Fibroblast of the aortic adventitia (primary cell): ENCODE measurements at places on chromosomes 7 and 10. TPM values are rescaled to one million over a fixed set of nuclear protein-coding genes. Genes with fewer than 3 reads are reported as not detected.

SEMA3C gene
- 208 and 319 TPM in 2 replicates for total RNA-seq

ANXA8 gene
- total RNA-seq, result 0.18 and 1.5 TPM in 2 replicates

MAD1L1 gene
- 22.9 and 133 TPM in 2 replicates for total RNA-seq

TUBB8 gene
- not detected in 2 replicates for total RNA-seq

GCK gene
- total RNA-seq, result 0.36 TPM in 1 of 2 replicates, not detected in the other

LRRC61 gene
- total RNA-seq, result 0.09 and 2.2 TPM in 2 replicates

AKR1C8 gene
- total RNA-seq, result not detected in 2 replicates

GNG11 gene
- 37.0 and 56.9 TPM in 2 replicates for total RNA-seq

MSS51 gene
- total RNA-seq, result 2.5 and 3.8 TPM in 2 replicates

C10orf67 gene
- total RNA-seq, result 0.09 TPM in 1 of 2 replicates, not detected in the other

GRK5 gene
- 7.0 and 20.5 TPM in 2 replicates for total RNA-seq

GRID1 gene
- not detected in 2 replicates for total RNA-seq

SPDYE6 gene
- total RNA-seq, result not detected in 2 replicates

KCP gene
- total RNA-seq, result 0.09 and 1.6 TPM in 2 replicates

CYP3A7 gene
- total RNA-seq, result 0.74 TPM in 1 of 2 replicates, not detected in the other

NRCAM gene
- 2.3 and 5.4 TPM in 2 replicates for total RNA-seq

LRRD1 gene
- 0.09 and 0.41 TPM in 2 replicates for total RNA-seq

GDF2 gene
- not detected in 2 replicates for total RNA-seq

CNPY1 gene
- total RNA-seq, result not detected in 2 replicates

JAZF1 gene
- 1.5 and 8.3 TPM in 2 replicates for total RNA-seq

ARMH3 gene
- total RNA-seq, result 13.6 and 25.3 TPM in 2 replicates

LRRC18 gene
- total RNA-seq, result not detected in 2 replicates

CDC14C gene
- total RNA-seq, result not detected in 2 replicates

DRGX gene
- not detected in 2 replicates for total RNA-seq

TLL2 gene
- under 0.01 TPM in 2 replicates for total RNA-seq

HYAL4 gene
- total RNA-seq, result not detected in 2 replicates

ZNF365 gene
- 0.41 and 7.2 TPM in 2 replicates for total RNA-seq

NPM3 gene
- 54.4 and 70.9 TPM in 2 replicates for total RNA-seq

GATA3 gene
- total RNA-seq, result not detected in 2 replicates

SAP25 gene
- not detected in 2 replicates for total RNA-seq

ANKRD30A gene
- total RNA-seq, result not detected in 2 replicates

DGKI gene
- 2.0 and 4.7 TPM in 2 replicates for total RNA-seq

RBM20 gene
- total RNA-seq, result 0.08 and 0.09 TPM in 2 replicates

ECHDC3 gene
- total RNA-seq, result 0.98 and 1.2 TPM in 2 replicates

ASB10 gene
- total RNA-seq, result not detected in 2 replicates

TSPAN14 gene
- 21.3 and 107 TPM in 2 replicates for total RNA-seq

NFE2L3 gene
- 0.18 and 1.2 TPM in 2 replicates for total RNA-seq

CDH23 gene
- 0.25 and 0.27 TPM in 2 replicates for total RNA-seq

SPDYE1 gene
- not detected in 2 replicates for total RNA-seq

NME8 gene
- not detected in 2 replicates for total RNA-seq

MEST gene
- 63.0 and 236 TPM in 2 replicates for total RNA-seq

IRF5 gene
- total RNA-seq, result not detected in 2 replicates

OPALIN gene
- total RNA-seq, result not detected in 2 replicates

HTR7 gene
- total RNA-seq, result 0.25 and 4.6 TPM in 2 replicates

IL2RA gene
- not detected in 2 replicates for total RNA-seq

ZFYVE27 gene
- 14.1 and 20.4 TPM in 2 replicates for total RNA-seq

SLIT1 gene
- 0.09 TPM in 1 of 2 replicates, not detected in the other for total RNA-seq

MEOX2 gene
- total RNA-seq, result 2.6 and 13.0 TPM in 2 replicates

OR9A2 gene
- total RNA-seq, result not detected in 2 replicates

SGCE gene
- 77.4 and 100 TPM in 2 replicates for total RNA-seq

MSMB gene
- total RNA-seq, result not detected in 2 replicates

MRC1 gene
- 0.08 and 0.09 TPM in 2 replicates for total RNA-seq

ARL5B gene
- total RNA-seq, result 11.6 and 18.0 TPM in 2 replicates

SFMBT2 gene
- 0.25 and 2.0 TPM in 2 replicates for total RNA-seq

ITIH5 gene
- 0.09 and 9.6 TPM in 2 replicates for total RNA-seq

AGBL3 gene
- total RNA-seq, result 0.41 and 2.9 TPM in 2 replicates

OGDHL gene
- under 0.01 and 0.57 TPM in 2 replicates for total RNA-seq

TYW1B gene
- total RNA-seq, result 0.99 and 1.9 TPM in 2 replicates
